Right lobe of liver (tissue), 6 donors: ENCODE measurements at places on chromosomes 11 and 22.

GRCh38 chr11:113198972-113199661 lies 115.3 kb upstream of the TTC12 start:
- DNase-seq: no peak

GRCh38 chr11:16953663-16954062 lies 60.6 kb downstream of the PLEKHA7 start:
- no peak for DNase-seq

- no peak for DNase-seq
Observed at GRCh38 chr22:50153756-50154140, 16.8 kb upstream of the PANX2 start.

- no peak for DNase-seq
Observed at GRCh38 chr11:117489999-117490679, 162.5 kb downstream of the CEP164 start.

- no peak for DNase-seq
Observed at GRCh38 chr11:97888641-97889040, 1132.1 kb upstream of the CNTN5 start.
